ENCODE measurements at places on chromosomes 11 and 22.

GRCh38 chr11:30365793-30366517, 43.1 kb downstream of the ARL14EP start:
- no peak for DNase-seq

- no peak for DNase-seq
Observed at GRCh38 chr11:124746621-124747243, 5.3 kb downstream of the VSIG2 start.

GRCh38 chr11:119622454-119623143, 106.4 kb downstream of the NECTIN1 start:
- no peak for DNase-seq

DNA sequence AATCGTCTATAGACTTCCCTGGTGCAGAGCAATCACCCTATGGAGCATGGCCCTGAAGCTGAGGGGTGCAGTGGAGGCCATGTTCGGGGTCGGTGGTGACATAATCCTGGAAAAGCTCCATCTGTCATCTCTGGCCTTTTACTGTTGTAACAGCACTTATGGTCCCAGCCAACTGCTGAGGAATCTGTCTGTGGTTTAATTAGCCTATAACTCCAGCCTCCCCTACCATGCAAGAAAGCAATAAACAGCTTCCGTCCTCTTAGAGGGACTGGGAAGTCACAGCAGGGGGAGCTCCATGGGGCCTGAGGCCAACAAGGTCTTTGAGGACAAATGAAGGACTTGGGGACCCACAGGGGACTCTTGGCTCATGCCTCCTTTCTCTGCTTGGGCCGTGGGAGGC, 159.1 kb upstream of the NECTIN1 start:
- no peak for DNase-seq

DNA sequence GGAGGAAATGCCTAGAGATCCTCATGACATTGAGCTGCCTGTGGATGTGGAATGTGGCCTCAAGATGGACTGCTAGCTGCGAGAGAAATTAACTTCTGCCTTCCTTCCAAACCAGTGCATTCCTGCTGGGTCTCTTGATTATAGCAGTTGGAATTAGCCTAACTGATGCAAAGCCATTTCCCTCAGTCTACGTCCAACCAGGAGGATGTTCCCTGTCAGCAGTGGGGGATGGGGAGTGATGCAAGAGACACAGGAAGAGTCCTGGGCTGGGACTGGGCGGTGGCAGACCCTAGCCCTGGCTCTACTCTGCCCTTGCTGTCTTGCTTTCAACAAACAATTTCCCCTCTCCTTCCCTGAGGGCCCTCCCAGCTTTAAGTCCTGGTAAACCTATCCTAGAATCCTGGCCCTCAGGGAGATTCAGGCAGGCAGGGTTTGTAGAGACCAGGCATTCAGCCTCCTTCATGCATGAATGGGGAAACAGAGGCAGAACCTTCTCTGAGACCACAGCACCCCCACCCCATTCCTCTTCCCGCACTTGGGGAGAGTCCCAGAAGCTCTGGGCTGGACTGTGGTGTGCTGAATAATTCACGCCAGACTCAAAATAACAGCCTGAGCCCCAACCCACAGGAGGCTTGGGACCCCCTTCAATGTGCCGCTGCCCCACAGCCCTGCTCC, 17.0 kb downstream of the C11orf96 start:
- no peak for DNase-seq

- DNase-seq: no peak
Observed at GRCh38 chr11:33892906-33893594, 1.2 kb upstream of the LMO2 start.

DNA sequence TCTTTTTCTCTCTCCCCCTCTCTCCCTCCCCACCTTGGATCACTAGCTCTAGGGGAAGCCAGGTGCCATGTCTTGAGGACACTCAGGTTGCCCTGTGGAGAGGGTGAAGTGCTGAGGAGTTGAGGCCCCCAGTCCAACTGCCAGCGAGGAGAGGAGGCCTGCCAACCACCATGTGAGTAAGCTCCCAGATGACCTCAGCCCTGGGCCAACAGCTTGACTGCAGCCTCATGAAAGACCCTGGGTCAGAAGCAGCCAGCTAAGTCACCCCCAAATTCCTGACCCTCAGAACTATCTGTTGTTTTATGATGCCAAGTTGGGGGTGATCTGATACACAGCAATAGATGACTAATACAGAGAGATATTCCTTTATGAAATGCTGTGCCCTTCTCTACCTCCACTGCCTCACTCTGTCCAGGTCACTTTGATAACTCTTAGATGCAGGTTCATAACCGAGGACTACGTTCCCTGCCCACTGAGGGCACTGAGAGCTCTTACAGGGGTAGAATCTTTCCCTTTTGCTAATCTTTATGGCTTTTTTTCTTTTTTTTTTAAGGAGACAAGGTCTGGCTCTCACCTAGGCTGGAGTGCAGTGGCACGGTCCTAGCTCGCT, 8.0 kb downstream of the ARFGAP3 start:
- DNase-seq: no peak

GRCh38 chr11:74257959-74258553, 53.4 kb downstream of the P4HA3 start:
- no peak for DNase-seq

- DNase-seq: no peak
Observed at GRCh38 chr22:22787786-22788459, 99.7 kb upstream of the IGLL5 start.

GRCh38 chr11:115409691-115410220, 94.5 kb downstream of the CADM1 start:
- DNase-seq: peak; percentile 83

DNA sequence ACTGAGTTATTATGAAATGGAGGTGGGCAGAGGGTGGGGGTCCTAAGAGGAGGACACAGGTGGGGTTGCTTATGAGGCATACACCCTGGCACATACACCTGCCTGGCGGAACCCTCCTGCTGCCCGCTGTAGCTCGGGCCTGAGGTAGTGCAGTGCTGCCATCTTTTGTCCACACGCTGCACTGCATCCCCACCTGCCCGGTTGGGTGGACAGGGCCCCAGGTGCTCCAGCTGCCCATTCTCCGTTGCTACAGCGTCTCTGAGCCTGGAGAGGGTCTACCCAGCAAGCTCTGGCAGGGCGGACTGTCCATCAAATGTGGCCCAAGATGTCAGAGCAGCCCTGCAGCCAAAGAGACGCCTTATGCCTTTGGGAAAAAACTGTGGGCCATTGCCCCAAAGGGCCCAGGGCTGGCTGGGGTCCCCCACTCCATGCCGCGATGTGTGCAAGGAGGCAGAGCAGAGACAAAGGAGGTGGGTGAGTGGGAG, 131.2 kb downstream of the BUD13 start:
- DNase-seq: peak; percentile 28

DNA sequence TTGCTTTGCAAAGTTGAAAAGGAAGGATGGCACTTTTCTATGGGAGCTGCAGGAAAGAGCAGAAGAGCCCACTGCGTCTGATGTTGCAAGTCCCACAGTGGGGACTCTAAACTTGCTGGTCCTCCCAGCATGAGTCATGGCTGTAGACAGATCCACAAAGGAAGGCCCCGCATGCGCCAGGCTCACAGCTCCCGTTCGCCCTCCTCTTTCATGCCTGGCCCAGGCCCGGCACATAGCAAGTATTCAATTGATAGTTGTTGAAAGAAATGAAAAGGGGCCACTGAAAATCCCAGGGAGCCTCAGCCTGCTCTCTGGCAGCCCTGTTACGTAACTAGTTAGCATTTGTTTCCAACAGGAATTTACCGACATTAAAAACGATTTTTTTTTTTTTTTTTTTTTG, 18.9 kb downstream of the AP1B1 start:
- no peak for DNase-seq

- no peak for DNase-seq
Observed at GRCh38 chr11:84333221-84333620, 1047.1 kb upstream of the CCDC90B start.

- no peak for DNase-seq
Observed at GRCh38 chr11:78039391-78039918, 16.4 kb upstream of the KCTD14 start.

DNA sequence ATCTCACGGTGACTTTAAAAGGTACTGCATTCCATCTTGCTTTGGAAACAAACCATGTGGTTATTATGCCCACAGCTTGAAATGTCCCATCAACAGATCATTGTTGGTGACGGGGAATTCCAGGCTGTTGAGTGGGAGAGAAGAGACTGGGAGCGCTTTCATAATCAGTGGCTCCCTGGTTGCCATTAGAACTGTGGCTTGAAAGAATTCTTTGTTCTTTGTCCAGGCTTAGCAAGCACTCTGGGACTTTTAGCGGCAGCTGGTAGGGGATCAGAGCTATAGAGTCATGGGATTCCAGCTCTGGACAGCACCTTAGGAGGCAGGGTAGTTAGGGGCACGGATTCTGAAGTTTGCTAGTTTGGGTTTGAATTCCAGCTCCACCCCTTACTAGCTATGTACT, 22.0 kb downstream of the MMP20 start:
- no peak for DNase-seq

DNA sequence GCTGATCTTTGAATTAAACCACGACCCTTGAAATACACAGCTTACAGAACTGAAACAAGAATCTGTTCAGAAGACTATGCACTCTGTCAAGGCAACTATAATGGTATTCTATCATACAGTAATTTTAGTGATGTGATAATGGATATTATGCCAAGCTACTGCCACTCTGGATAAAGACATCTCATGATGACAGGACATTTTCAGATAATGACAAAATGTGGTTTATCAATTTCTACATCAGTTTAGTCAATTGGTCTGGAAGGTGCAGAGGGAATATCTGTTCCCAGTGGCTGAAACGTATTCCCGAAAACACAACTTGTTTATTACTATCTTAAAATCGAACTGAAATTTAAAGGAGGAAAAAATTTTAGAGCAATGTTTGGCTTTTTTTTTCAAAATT, 1009.6 kb upstream of the CCDC90B start:
- no peak for DNase-seq

GRCh38 chr11:96049426-96049825, 125.5 kb upstream of the MTMR2 start:
- DNase-seq: no peak

DNA sequence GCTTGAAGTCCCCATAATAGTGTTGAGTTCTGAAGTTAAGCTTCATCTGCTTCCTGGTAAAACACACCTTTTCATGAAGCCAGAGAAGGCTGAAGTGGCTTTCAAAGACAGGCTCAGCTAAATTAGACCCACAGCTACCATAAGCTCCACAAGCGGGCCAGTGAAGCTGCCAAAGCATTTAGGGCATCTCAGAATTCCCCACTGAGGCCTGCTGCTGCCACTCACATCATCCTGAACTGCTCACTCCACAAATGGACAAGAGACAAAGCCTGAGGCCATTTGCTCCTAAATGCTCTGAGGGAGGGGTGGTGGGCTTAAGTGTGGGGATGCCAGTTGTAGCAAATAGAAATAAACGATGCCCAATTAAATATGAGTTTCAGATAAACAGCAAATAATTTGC, 14.6 kb downstream of the CCDC83 start:
- no peak for DNase-seq

DNA sequence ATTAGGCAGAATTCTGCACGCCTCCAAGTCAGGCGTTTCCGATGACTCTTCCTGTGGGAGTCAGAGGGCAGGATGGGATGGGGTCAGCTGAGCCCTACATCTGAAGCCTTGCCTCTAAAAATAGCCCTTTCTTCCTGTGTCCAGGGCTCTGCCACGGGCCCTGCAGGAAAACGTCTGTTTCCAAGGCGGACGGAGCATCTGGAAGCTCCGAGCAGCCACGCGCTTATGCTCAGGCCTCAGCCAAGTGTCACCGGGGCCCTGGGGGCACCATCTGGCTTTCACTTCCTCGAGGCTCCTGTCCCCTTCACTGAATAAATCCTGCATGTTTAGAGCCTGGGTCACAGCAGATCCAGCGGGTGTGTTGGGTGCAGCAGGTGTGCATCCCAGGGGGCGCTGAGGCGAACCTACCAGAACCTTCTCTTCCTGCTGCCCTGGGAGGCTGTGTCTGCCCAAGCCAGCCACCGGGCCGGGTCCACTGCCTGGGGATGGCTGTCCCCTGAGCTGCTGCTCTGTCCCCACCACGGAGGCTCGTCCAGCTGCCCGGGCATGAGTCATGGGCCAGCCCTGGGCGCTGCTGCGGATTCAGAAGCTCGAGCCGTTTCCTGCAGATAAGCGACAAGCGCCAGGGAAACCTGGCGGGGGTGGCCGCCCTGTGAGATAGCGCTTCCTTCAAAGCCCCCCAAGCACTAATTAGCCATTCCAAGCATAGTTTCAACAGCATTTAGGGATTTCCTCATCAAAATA, 32.0 kb upstream of the LINC01488 start:
- no peak for DNase-seq

DNA sequence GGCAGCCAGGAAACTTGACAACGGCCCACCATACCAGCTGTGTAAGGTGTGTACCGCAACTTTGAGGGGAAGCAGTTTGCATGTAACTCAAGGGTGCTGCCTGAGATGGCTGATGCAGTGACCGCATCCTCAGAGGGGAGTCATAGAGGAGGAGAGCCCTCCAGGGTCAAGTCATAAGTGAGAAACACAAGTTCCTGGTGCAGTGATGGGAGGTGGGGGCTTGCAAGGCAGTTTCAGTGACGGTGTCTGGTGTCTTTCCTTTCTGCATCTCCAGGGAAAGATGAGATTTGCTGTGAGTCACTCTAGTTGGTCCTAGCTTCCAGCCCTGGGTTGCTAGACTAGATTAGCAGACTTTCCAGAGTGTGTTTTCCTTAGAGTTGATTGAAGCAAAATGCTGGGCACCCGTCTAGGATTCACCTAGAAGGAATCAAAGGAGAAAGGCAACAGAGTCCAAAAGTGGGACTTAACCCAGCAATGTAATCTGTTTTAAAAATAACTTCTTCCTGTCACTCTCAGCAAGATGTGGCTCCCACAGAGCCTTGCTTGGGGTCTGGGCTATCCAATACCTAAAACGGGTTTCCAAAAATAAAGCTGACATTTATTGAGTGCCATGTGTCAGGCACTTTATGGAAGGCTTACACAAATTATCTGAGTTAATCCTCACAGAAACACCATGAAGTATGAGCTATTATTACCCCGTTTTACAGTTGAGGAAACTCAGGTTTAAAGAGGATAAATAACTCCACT, 265.4 kb upstream of the PLET1 start:
- DNase-seq: no peak

DNA sequence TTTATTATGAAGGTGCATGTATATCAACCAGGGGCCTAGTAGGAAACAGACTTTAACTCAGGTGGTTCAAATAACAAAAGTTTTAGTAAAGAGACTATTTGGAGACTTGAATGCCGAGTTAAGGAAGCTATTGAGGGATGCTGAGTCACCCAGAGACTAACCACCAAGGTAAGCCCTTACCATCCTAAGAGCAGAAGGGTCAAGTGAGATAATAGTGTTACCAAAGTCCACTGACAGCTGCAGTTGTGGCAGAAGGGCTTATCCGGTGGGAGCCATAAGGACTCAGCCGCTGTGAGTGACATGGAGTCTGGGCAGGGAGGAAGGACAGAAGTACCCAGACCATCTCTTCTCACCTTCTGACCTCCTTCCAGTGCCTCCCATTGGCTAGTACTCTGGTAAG, 134.0 kb downstream of the INSC start:
- DNase-seq: no peak

GRCh38 chr22:41935015-41935351, 8.4 kb upstream of the TNFRSF13C start:
- no peak for DNase-seq

GRCh38 chr11:75586395-75586794, 24.3 kb downstream of the SERPINH1 start:
- DNase-seq: no peak
